Substantia nigra (tissue), 51 donors: ENCODE measurements at places on chromosomes 13 and 19.

DNA sequence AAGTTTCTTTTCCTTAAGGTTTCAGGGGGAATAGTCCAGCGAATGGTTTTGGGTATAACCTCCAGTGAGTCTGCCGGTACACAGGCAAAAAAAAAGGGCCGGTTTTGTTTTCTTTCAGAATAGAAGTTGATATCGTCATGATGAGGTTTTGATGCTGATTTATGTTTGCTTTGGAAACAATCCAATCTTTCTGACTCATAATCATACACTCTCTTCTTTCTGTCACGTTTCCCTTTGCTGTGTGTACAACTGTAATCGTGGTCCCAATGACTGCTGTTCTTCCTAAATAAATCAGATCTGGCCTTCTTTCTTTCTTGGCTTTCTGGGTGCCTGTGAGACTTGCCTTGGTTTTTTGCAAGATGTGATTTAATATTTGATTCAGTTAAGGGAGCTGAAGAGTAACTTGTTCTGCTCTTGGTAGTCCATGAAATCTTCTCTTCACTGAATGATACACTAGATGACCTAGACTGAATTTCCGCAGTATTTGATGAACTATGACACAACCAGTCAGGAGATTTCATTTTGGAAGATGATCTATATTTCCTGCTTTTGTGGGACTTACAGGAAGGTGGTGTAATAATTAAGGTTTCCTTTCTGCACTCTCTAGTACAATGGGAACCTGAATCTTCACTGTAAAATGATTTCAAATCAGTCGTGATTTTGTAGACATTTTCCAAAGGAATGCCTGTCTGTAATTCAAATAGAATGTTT is 34.9 kb upstream of the METTL21C start:
- DNase-seq: no peak

DNA sequence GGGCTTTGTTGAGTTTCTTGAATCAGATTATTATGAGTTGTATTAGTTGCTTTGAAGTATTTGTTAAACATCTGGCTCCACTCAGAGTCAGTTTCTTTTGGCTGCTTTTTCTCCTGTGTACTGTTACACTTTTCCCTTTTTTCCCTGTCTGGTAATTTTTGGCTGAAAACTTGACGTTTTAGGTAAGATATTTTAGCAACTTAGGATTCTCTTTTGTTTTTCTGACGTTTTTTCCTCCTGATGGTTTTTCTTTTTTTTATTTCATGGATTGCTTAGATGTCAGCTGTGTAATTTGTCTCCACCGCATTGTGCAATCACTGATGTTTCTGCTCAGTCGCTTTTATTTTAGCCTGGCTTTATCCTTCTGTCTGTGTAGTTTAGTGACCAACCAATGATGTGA is 20.7 kb downstream of the RFC3 start:
- DNase-seq: no peak

- DNase-seq: no peak
Measured at GRCh38 chr19:18488403-18488723, 33.5 kb downstream of the ELL start.

DNA sequence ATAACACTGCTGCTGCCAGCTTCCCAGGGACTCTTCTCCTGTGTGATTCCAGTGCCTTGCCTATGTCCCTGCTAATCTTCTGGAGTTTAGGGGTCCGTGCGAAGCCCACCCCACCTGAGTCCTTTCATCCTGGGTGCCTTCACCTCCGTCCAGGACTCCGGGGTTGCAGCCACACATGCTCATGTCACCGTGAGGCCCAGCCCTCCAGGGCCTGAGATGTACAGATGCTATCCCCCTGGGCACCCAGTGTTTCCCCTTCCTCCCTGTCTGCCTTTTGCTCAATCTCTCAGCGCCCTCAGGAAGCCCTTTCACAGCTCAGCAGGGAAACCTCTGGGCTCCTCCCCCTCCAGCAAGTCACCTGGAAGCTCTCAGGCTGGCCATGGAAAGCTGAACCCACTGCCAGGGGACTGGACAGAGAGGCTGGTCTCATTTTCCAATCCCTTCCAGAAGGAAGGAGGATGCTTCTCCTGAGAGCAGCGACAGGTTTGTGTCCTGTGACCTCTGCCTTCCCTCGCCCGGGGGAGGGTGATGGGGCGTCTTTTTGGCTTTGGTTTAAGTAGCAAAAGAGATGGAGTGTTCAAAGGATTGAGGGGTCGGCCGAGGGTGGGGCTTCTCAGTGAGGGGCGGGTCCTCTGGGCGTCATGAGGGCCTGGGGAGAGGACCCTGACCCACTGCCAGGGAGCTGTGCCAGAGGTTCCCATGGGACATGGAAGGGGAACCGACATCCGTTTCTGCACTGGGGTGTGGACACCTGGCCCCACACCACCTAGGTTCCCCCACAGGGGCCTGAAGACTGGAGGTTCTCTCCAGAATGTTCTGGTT is 30.8 kb upstream of the TFDP1 start:
- no peak for DNase-seq

DNA sequence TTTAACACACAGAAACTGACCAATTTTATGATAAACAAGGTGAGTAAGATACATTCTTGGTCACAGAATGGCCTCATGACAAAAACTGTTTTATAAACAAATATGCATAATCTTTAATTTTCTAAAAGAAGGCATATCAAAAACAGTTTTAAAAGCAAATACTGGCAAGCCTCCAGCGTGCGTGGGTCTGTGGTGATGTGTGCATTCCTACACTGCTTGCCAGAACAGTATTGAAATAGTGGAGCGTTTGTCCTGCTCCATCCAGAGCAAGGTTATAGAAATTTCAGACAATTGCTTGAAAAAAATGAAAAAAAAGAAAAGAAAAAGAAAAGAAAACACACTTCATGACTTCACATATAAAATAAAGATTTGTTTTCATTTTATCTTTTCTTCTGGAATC is 140.9 kb downstream of the MZT1 start:
- DNase-seq: no peak

- DNase-seq: no peak
Measured at GRCh38 chr13:25992076-25992475, 59.7 kb downstream of the SHISA2 start.

DNA sequence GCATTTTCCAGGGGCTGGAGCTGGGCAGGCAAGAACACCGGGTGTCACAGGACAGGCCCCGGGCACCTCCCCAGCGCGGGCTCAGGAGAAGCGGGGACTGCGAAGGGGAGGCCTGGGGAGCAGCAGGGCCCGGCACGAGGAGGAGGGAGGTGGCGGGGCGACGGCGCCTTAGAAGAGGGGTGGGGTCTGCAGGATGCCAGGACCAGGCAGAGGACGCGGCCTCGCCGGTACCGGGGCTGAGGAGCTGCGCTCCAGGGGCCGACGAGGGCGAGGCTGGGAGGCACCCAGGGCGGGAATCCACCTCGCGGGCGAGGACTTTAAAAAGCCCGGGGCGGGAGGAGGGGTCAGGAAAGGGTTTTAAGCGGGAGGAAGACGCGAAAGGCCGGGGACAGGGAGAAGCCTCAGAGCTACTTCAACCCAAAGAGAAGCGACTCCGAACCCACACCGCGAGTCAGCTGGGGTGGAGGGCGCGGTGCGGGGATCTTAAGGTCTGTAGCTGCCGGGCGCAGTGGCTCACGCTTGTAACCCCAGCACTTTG is 665 bp downstream of the ZNF347 start:
- DNase-seq: peak; percentile 9

GRCh38 chr13:80337288-80338081 is 3.4 kb downstream of the SPRY2 start:
- DNase-seq: no peak

- peak; percentile 74 for DNase-seq
Measured at GRCh38 chr19:4386041-4386782, 14.1 kb downstream of the SH3GL1 start.

DNA sequence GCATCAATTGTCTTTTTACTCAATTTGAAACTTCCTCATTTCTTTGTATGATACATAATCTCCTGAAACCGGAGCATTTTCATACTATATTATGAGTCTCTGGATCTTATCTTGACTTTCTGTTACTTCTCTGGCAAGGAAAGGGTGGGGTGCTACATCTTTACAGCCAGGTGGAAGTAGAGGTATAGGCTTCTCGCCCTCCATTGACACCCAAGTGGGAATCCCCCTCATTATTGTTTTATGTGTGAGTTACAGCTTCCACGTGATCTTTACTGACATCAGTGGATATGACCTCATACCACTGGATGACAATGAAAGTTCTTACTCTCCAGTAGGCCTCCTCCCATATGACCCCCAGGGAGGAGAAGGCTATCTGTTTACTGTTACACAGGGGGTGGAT is 262.1 kb upstream of the DACH1 start:
- DNase-seq: no peak

GRCh38 chr13:26540334-26540733 is 17.1 kb upstream of the WASF3 start:
- DNase-seq: no peak

- no peak for DNase-seq
Measured at GRCh38 chr19:40416918-40417642, 3.9 kb upstream of the PRX start.

- no peak for DNase-seq
Measured at GRCh38 chr19:16032509-16033135, 43.7 kb upstream of the TPM4 start.

DNA sequence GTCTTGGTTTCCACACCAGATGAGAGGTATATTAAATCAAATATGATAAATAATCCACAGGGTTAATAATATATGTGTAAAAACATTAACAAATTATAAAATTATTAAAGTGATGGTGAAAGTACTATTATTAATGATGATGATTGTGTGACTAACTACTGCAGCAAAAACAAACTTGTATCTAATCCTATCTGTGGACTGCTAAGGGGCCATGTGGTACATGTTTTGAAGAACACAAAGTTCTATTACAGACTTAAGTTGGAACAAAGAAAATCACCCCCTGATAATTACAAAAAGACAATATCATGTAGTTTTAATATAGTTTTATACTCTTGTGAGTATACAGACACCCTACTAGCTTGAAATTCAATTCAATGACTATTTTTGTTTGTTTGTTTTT is 504.2 kb upstream of the NBEA start:
- no peak for DNase-seq

GRCh38 chr19:1945899-1946298 is 4.9 kb downstream of the CSNK1G2 start:
- no peak for DNase-seq

DNA sequence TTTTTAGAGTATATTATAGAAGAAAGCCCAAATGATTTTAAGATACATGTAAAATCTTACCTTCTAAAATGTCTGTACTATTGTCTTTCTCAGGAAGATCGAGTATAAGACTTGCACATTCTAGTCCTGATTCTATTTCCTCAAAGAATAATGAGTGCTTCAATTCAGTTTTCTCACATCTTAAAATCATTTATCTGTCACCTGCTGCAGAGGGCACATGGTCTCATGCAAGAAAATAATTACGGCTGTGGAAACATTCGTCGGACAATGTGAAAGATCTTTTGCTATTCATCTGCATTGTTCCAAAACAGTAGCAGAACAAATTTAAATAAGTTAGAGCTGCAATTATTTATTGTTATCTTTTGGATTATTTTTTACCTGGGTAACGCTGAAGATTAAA is 1403.5 kb downstream of the PCDH9 start:
- DNase-seq: no peak

GRCh38 chr13:96229356-96229755 is 139.4 kb downstream of the HS6ST3 start:
- DNase-seq: no peak

GRCh38 chr19:28457620-28458019 is 755.3 kb downstream of the UQCRFS1 start:
- DNase-seq: no peak

DNA sequence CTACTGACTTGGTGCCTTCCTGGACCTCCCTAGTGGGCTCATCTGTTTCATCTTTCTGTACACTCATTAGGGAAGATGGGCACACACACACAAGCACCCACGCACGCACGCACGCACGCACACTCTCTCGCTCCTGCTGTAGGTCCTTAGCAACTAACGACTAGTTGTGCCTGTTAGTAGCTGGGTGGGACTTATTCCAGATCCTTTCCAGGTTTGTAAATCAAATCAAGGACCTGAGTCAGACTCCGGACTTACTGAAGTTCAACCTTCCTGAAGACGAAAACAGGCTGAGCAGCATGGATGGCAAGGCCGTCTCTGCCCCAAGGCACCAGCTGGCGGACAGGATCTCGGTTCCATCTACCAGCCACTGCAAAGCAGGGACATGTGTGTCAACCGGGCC is 76.2 kb downstream of the SLC15A1 start:
- no peak for DNase-seq

GRCh38 chr13:73039201-73040108 is 19.4 kb upstream of the KLF5 start:
- no peak for DNase-seq
